ENCODE measurements at places on chromosomes 4 and X.
A peak's percentile ranks its signal among the peaks of the same experiment; 100 is the strongest.

DNA sequence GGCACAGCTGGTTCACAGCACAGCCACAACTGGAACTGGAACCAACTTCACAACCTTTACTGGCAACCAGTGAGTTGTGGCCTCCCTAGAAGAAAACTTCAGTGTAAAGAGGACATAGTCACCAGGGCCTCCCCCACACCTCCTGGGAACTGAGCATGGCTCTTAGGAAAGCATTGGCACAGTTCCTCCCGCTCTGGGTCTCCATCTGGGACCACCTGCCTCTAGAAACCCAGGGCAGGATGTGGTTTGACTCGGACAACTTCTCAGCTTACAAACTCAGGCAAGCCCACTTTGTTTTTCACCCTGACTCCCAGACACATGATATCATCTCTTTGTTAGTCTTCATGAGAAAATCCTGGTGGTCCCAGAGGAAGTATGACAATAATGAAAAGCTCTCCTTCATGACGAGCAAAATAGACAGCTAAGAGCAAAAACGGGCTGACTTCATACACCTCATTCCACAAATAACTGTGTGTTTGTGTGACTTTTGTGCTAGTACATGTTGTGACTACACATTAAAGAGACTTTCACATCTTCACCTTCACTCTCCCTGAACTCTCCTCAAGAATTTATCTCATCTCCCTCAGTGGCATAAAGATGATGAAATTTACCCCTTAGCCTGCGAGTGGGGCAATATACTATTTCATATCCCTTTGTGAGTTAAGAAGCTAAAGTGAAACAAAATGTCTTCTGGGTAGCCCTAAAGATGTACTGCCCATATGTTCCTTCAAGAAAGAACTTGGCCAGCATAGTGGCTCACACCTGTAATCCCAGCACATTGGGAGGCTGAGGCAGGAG lies 75.4 kb downstream of the SH3KBP1 start:
- no peak for DNase-seq

- no peak for DNase-seq
Measured at GRCh38 chrX:46630141-46630540, 56.6 kb downstream of the CHST7 start.

DNA sequence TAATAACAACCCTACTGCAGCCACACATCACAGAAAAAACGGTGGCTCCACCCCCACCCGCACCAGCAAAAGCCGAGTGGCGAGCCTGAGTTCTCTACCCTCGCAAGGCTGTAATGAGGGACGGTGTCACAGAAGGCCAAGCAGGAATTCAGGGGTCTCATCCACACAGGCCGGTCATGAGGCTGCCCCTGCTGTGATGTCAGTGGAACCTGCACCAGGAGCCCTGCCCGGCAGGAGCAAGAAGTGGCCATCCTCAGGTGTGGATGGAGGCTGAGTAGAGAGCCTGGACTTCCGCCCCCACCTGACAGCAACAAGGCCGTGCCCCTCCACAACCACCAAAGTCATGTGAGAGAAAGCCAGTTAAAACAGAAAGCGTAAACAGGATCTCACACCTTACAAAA lies 20.6 kb downstream of the LYAR start:
- DNase-seq, result no peak

GRCh38 chr4:111108153-111108552 lies 485.3 kb upstream of the PITX2 start:
- DNase-seq, result no peak

GRCh38 chr4:153426207-153426885 lies 39.8 kb upstream of the TMEM131L start:
- no peak for DNase-seq

DNA sequence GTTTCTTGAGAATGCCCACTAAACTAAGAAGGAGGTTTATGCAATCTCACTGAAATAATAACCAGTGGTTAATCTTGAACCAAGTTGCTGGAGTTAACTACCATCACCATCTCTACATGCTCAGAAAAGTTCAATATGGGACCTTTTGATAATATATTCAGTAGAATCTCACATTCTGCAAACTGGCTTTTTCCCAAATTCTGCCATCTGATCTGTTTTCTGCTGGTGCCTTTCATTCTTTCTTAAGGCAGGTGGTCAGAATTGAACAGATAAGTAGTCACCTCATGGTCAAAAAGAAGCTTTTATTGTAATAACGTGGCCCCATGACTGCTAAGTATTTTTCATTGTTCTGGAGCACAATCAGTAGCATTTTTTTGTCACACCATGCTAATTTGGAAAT lies 229.0 kb upstream of the GK2 start:
- no peak for DNase-seq

DNA sequence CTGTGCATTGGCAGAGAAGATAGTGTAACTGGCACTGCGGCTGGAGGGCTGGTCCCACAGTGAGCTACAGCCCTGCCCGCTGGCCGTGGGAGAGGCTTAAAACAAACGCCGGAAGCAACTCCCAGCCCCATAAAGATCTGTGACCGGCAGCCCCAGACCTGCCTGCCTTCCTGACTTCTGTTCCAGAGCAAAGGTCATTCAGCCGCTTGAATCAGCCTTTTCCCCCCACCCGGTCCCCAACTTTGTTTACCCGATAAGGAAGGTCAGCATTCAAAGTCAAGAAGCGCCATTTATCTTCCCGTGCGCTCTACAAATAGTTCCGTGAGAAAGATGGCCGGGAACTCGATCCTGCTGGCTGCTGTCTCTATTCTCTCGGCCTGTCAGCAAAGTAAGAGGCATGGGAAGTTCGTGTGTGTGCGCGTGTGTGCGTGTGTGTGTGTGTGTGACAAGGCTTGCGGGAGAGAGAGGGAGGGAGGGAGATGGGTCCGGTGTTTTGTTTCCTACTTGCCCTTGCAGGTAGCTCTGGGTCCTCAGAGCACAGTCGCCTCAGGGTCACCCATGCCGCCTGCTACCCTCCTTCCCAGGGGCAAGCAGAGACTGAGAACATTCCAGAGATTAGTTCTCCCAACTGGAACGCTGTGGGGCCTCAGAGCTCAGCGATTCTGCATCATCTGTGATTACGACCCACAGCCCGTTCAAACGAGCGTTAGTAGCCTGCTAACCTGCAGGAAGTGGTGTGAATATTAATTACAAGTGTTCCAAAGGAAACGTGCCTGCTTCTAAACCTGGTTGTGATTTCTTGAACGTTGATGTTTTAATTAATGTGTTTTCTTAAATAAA lies at the start of gene MGST2:
Gene MGST2, plus strand, starts transcription at position 130 of the 840 bp plus-strand sequence. Its CDS starts 201 bp downstream, at position 331.
- peak; percentile 66 for DNase-seq

- no peak for DNase-seq
Measured at GRCh38 chr4:39636531-39637184, 2.0 kb downstream of the SMIM14 start.

- DNase-seq, result no peak
Measured at GRCh38 chrX:16075087-16075486, 48.3 kb upstream of the GRPR start.

DNA sequence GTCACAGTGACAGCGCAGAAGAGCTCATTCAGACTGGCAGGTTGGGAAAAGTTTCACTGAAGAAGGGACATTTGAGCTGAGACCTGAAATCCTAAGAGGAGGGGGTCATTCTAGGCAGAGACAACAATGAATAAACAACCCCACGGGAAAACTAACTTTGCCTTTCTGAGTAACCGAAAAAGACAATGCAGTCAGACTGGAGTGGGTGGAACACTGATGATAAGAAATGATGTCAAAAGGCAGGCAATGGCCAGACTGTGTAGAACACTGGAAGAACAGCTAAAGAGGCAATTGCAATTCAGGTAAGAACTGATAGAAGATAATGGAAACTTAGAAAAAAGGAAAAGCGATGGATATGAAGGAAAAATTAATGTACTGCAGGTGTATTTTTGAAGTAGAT lies 73.8 kb downstream of the CHIC2 start:
- no peak for DNase-seq

DNA sequence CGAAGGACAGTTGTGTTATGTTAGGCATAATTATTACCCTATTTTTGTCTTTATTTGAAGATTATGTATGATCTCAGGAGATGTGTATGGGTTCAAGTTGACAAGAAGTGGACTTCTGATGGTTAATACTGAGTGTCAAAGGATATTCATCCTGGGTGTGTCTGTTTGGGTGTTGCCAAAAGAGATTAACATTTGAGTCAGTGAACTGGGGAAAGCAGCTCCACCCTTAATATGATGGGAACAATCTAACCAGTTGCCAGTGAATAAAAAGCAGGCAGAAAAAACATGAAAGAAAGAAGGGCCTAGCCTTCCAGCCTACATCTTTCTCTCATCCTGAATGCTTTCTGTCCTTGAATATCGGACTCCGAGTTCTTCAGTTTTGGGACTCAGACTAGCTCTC lies 332.6 kb downstream of the DTHD1 start:
- DNase-seq, result no peak

DNA sequence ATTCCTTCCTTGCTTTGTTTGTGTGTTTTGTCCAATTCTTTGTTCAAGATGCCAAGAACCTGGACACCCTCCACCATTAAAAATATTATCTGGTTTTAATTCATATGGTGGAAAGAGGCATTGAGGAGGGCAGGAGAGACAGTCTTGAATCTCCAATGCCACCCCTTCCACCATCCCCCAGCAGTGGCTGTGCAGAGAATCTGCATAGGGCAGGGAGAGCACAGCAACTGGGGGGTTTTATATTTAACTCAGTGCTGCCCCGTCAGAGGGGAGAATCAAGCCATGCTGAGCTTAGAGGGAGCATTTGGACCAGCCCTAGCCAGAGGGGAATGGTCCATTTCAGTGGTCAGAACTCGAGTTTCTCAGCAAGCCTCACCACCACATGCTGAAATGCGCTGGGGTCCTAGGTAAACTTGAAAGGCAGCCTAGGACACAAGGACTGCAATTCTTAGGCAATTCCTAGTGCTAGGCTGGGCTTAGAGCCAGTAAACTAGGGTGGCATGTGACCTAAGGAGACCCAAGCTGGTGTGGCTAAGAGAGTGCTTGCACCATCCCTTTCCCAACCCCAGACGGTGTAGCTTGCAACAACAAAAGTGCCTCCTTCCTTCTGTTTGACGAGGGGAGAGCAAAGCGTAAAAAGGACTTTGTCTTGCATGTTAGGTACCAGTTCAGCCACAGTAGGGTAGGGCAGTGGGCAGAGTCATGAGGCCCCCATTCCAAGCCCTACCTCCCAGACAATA lies 34.2 kb downstream of the CCDC158 start:
- DNase-seq, result no peak

GRCh38 chr4:140151699-140152012 lies 2.3 kb downstream of the MAML3 start:
- no peak for DNase-seq

DNA sequence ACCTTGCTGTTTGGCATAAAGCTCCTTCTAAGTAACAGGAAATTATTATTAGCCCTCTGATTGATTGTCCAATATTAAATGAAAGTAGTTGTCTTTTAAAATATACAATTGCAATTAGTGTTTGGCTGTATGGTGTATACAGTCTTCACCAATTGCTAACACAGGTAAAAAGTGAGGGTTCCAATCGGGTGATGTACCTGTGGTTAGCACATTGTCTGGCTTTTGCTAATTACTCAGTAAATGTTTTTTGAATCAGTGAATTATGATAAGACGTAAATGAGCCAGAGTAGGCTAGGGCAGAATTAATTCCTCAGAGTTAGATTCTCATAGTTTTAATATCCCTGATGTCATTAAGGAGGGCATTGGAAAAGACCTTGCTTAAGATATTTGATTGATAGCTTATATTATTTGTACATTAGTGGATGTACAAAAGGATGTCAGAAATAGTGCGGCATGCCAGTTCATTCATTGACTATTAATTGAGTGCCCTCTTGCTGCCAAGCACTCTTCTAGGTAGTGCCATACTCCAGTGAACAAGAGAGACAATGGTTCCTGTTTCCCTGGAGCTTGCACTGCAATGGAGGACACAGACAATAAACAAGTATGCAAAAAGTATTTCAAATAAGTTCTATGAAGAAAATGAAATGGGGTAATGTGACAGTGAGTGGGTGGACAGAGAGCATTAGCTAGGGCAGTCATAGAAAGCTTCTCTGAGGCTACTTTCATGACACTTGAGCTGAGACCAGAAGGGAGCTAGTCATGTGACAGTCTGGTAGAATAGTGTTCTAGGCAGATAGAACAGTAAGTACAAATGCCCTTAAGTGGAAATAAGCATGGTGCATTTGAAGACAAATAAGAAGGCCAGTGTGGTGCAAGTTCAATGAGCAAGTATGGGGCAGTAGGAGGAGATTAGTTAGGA lies 205.9 kb upstream of the CASK start:
- DNase-seq, result no peak

DNA sequence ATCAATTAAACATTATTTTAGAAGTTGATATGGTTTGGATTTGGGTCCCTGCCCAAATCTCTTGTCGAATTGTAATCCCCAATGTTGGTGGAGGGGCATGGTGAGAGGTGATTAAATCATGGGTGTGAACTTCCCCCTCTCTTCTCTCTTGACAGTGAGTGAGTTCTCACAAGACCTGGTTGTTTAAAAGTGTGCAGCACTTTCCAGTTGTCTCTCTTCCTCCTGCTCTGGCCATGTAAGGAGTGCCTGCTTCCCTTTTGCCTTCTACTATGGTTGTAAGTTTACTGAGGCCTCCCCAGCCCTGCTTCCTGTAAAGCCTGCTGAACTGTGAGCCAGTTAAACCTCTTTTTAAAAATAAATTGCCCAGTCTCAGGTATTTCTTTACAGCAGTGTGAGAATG lies 141.4 kb downstream of the GALNTL6 start:
- no peak for DNase-seq

GRCh38 chr4:182547435-182547834 lies 304.2 kb downstream of the TENM3 start:
- DNase-seq, result peak; percentile 47

DNA sequence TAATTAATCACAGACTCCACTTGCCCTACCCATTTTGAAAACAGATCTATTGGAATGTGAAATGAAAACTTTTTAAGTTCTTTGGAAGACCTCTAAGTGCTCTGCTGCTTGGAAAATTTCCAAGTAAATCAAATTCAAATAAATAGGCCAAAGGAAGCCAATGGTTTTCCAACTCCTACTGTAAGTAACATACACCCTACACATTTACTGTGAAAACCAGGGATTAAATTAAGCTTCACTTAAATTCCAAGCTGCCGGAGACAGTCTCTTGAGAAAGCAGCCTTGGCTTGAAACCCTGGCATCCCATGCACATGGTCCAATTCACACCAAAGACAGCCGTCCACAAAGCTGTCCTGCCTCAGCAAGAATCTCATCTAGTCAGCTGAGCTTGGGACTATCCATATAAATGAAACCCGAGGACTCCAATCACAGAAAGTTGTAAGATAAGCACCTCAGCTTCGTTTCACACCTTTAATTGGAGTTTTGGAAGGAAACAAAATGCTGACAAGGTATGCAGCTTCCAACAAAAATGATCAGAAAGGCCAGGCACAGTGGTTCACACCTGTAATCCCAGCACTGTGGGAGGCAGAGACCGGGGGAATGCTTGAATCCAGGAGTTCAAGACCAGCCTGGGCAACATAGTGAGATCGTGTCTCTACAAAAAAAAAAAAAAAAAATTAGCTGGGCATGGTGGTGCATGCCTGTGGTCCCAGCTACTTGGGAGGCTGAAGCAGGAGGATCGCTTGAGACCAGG lies 88.6 kb downstream of the APBB2 start:
- no peak for DNase-seq

GRCh38 chrX:45710081-45710801 lies 509.6 kb upstream of the DIPK2B start:
- DNase-seq, result peak; percentile 17

- DNase-seq, result no peak
Measured at GRCh38 chr4:76539979-76540378, 105.0 kb downstream of the SHROOM3 start.

Measured in GM20000 (cell line).